CD4-positive, alpha-beta T cell treated with Interleukin-17A for 4 hours (primary cell): ENCODE measurements at places on chromosomes 3 and 15.
A peak's percentile ranks its signal among the peaks of the same experiment; 100 is the strongest.

- no peak for DNase-seq
Measured at GRCh38 chr3:121436074-121436473, 109.7 kb downstream of the POLQ start.

DNA sequence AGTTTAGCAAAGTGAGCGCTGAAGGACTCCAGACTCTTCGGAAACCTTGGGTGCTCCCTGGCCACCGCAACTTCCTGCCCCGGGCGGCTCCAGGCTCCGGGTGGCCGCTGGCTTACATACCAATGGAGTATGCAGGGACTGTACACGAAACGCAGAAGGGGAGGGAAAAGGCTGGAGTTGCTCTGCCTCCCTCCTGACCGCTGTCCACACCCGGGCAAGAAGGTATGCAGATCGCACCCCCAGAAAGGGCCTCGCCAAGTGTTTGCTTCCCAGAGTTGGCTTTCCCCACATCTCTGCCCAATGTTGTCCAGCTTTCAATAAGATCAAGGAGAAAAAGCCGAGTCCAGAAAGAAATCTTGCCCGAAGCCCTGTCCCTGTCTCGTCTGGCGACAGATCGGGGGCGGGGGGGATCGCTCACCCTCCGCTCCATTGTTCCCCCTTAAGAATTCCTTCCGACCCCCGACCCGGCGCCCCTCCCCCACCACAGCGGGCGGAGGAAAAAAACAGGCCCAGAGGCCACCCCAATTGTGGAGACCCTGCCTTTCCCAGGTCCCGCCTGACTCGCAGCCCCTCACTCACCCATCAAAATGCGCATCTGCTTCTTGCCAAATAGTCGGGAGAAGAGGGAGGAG is 533 bp downstream of the ARF4 start:
- peak; percentile 63 for DNase-seq

DNA sequence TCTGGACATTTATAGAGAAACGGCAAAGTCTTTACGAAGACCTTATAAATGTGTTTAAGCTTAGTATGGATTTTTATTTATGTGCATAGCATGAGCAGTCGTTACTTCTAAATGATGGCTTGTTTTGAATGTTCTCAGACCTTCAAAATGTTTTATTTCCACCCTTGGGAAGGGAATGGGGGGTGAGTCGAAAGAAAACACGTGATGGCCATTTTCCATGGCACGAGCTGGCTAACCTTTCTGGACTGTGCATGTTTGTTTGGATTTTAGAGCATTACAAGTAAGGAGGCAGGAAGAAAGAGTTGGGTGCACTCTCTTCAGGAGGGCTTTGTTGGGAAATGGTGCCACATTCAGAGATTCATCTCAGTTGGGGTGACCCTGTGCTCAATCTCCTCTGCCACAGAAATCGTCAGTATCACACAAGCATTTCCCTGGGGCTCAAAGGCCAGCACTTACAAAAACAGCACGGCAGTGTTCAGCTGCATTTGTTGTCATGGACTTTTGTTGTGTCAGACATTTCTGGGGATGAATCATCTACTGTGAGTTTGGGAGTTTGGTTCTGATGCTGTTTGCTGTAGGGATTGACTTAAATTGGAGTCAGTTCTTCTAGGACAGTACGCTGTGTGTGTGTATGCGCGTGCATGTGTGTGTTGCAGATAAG is 52.3 kb upstream of the ADAMTS9 start:
- no peak for DNase-seq

DNA sequence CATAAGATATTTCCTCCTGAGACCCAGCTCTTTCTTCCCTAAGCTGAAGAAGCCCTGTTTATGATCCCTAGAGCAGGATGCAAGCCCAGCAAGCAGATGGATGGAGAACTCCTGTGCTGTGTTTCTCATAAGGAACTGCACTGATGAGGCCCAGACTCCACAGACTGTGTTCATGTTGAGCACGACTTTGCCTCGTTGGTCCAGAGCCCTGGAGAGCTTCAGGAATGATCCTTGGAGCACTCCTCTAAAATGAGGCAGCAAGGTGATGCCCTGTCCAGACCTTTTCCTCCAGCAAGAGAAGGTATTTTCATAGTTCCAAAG is 83.8 kb downstream of the MYLK start:
- DNase-seq = no peak

DNA sequence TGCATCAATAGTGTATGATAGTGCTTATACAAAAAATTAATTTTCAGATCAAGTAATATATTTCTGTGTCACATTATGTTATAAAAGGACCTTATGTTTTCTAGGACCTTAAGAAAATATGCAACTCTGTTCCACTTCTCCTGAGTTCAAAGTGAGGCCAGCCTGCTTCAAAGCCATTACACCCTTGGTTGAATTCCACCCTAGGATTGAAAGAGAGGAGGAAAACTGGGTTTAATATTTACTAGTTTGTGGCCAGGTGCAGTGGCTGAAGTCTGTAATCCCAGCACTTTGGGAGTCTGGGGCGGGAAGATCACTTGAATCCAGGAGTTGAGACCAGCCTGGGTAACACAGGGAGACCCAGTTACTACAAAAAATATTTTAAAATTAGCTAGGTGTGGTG is 32.9 kb upstream of the NR1I2 start:
- DNase-seq = no peak

GRCh38 chr15:88835646-88836045 is 32.4 kb downstream of the ACAN start:
- no peak for DNase-seq

GRCh38 chr3:42693530-42693930 is 8.2 kb downstream of the KLHL40 start:
- no peak for DNase-seq

- no peak for DNase-seq
Measured at GRCh38 chr3:9098716-9099675, 135.7 kb upstream of the RAD18 start.

- no peak for DNase-seq
Measured at GRCh38 chr3:196634224-196634623, 5.3 kb upstream of the NRROS start.

- no peak for DNase-seq
Measured at GRCh38 chr3:24119321-24119751, 174.2 kb downstream of the NR1D2 start.

DNA sequence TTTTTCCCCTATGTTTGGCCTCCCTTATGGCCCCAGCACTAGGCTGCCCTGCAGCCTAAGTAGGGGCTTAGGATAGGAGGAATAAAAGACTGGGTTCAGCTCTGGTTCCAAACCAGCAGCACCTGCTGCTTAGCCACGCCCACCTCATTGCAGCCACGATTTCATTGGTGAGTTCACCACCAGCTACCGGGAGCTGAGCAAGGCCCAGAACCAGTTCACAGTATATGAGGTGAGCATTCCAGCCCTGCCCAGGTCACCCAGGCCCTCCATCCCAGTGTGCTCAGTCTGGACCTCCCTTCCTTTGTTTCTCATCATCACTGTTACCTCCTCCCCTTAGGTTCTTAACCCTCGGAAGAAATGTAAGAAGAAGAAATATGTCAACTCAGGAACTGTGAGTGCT is 11.5 kb downstream of the CPNE9 start:
- DNase-seq = no peak

GRCh38 chr15:66117841-66118240 is 135.7 kb downstream of the MEGF11 start:
- DNase-seq = no peak

GRCh38 chr15:67100801-67101581 is 35.6 kb downstream of the SMAD3 start:
- DNase-seq = peak; percentile 46

- no peak for DNase-seq
Measured at GRCh38 chr3:113594066-113594465, 61.7 kb downstream of the SIDT1 start.

DNA sequence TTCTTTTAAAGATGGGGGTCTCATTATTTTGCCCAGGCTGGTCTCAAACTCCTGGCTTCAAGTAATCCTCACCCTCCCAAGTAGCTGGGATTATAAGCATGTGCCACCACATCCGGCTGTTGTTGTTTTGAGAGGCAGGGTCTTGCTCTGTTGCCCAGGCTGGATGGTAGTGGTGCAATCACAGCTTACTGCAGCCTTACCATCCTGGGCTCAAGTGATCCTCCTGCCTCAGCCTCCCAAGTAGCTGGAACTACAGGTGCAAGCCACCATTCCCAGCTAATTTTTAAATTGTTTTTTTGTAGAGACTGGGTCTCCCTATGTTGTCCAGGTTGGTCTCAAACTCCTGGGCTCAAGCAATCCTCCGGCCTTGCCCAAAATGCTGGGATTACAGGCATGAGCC is 105.5 kb downstream of the SENP2 start:
- no peak for DNase-seq

GRCh38 chr3:98971169-98971681 is 69.7 kb upstream of the DCBLD2 start:
- no peak for DNase-seq

DNA sequence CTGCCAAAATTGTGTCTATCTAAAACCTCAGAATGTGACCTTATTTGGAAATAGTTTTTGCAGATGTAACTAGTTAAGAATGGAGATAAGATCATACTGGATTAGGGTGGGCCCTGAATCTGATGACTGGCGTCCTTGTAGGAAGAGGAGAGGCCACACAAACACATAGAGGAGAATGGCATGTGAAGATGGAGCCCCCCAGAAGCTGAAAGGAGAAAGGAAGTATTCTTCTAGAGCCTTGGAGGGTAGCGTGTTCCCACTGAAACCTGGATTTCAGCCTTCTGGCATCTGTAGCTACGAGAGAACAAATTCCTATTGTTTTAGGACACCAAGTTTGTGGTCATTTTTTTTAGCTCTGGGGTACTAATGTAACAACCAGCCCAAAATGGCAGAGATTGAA is 423.0 kb upstream of the TPM1 start:
- no peak for DNase-seq

GRCh38 chr3:30684356-30684755 is 78.0 kb downstream of the TGFBR2 start:
- no peak for DNase-seq

DNA sequence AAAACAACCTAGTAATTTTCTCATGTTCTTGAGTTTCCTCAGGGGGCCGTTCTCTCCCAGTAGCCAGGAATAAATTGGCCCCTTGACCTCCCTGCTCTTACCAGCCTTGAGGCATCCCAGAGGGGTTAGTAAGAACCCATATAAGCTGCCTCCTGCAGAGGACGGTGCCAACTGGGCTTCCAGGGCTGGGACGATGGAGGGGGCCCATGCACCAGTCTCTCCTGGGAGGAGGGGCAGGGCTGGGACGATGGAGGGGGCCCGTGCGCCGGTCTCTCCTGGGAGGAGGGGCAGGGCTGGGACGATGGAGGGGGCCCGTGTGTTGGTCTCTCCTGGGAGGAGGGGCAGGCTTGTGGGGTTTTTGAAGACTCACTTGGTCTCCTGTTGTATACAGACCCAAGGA is 22.0 kb downstream of the LINGO1 start:
- DNase-seq = no peak

- no peak for DNase-seq
Measured at GRCh38 chr3:54538346-54538745, 389.5 kb downstream of the LRTM1 start.

GRCh38 chr3:119310071-119310470 is 15.9 kb downstream of the ARHGAP31 start:
- no peak for DNase-seq

DNA sequence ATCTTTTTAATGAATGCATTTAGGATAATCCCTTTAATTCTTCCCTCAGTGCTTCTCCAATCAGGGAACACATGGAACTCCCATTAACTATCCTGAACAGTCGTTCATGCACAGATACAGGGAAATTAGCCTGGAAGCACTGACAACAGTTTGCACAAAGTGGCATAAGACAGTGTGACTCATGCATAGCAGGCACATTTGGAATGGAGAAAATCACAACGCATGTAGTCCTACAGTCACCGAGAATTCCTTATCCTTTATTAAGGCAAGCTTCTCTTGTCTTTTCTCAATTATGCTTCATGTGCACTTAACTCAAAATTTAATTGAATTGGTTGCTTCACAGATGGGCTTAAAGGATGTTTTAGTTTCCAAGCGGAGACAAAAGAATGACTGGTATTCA is 155.0 kb upstream of the CRBN start:
- DNase-seq = no peak

GRCh38 chr3:141431411-141432378 is 55.1 kb upstream of the RASA2 start:
- no peak for DNase-seq

DNA sequence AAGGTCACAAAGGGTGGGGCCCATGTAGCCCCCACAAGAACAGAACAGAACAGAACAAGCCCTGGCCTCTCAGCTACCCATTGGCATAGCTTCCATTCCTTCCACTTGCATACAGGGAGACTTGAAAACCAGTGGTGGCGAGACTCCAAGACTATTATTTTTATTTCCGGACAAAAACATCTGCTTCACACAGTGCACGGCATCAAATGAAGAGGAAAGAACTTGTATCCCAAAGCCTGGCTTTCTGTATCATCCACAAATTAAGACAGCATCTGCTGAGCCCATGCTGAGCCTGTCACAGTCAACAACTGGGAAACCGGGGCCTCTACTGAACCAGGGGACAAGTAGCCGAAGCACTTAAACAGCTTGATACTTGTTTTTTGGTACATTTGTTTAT is 56.0 kb downstream of the CLEC3B start:
- no peak for DNase-seq

DNA sequence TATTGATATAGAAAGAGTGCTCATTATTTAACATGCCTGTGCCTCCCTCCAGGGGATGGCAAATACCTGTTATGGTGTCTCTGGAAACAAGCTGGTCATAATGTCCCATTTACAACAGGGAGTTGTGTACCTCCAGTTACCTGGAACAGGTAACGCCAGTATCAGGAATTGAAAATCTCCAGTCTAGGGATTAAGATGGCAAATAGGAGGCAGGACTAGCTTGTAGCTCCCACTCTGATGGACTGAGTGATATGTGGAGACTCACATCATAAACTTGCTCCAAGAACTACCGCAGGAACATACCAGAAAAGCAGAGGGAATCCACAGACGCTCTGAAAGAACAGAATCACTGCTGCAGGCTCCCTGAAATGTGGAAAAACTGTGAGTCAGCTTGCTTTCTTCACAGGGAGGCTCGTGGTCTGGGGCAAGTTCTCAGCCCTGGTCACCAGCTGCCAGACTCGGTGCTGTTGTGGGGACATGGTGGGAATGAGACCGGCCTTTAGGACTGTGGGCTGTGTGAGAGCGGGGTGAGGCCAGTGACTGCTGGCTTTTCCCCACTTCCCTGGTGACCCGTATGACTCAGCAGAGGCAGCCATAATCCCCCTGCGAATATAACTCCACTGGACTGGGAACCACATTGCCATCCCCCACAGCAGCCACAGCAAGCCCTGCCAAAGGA is 97.4 kb downstream of the KCNAB1 start:
- DNase-seq = no peak

DNA sequence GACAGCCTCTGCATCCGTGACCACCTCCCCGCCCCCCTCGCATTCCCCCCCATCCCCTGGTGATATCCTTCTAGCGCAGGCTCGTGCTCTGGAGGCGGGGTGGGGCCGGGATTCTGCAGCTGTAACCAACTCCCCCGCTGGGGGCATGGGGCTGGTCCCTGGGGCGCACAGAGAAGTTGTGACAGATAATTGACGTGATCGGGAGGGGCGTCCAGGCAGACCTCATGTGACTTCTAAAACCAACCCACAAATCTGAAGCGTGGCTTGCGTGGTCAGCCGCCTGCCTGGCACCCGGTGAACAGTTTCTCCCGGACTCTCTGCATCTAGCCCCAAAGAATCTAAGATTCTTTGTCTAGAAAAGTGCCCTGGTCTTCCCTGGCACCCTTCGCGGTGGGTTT is 100.6 kb upstream of the IGF1R start:
- peak; percentile 9 for DNase-seq

GRCh38 chr3:142690613-142691012 is 33.2 kb upstream of the TRPC1 start:
- DNase-seq = no peak
